Activated T-cell treated with anti-CD3 and anti-CD28 coated beads for 4 hours (primary cell): ENCODE measurements at places on chromosomes 5 and 9.

GRCh38 chr5:39058178-39058921, 15.8 kb downstream of the RICTOR start:
- no peak for DNase-seq

- no peak for DNase-seq
Observed at GRCh38 chr5:10902145-10902544, 141.1 kb upstream of the DAP start.

DNA sequence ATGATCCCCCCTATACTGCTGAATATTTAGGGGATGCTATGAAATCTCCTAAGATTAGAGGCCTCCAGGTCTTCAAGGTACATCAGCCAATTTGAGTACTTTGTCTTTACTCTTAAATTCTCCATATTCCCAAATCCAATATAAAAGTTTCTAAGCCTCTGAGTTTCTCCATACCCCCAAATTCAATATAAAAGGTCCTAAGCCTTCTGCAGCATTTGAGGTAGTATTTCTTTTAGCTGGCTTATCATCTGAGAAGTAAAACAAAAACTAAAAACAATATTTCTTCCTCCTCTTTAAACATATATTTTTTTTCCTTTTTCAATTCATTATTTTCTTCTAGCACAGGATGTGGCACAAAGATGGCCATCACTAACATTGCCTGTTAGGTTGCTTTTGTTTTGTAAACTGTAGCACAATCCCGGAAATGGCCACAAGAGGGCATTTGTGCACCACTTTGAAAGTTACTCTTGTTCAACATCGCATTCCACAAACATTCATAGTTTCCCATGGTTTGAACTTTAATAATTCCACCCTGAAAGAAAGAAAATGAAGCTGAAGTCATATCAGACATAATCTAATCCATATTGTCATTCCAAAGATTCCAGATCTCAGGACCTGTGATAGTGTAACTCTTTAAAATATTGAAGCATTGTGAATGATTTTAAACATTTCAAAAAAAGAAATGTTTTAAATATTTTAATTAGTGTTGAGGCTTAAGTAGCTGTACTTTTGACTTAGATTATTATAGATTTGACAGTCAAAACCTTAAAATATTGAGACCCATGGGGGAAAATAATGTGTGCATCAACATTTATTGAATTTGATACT, 21.0 kb upstream of the SCGB3A2 start:
- peak; percentile 13 for DNase-seq

GRCh38 chr5:156582193-156582598, 255.2 kb downstream of the SGCD start:
- no peak for DNase-seq

DNA sequence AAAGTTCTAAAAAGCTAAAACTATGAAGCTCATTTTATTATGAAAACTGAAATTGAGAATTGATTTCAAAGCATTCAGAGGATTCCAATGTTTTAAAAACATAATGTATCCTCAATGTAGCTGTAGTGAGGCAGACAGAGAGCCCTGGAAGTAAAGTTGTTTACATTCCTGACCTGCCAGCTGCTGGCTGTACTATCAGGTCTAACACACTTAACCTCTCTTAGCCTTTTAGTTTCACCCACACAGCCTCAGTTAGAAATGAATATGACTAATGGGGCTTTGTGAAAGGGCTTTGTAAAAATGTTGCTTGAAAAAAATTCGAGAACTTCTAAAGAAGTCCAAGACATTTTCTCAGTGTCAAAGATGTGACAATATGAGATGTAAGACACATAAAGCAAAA, 122.6 kb downstream of the FBXL17 start:
- no peak for DNase-seq

DNA sequence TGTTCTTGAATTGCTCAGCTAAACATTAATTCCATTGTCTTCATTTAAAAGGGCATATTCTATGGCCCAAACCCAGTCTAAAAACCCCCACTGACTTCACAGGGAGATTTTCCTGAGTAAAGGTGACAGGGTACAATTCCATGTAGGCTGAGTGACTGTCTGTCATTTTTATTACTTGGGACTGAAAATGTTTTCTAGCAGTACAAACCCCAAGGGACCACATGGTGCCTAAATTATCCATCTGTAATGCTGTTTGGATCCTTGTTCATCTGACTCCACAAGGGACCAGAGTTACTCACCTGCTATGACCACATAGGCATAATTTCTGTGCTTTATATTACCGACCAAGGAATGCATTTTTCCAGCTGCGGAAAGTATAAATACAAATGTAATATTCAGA, 349.1 kb downstream of the ZNF608 start:
- DNase-seq, result no peak

DNA sequence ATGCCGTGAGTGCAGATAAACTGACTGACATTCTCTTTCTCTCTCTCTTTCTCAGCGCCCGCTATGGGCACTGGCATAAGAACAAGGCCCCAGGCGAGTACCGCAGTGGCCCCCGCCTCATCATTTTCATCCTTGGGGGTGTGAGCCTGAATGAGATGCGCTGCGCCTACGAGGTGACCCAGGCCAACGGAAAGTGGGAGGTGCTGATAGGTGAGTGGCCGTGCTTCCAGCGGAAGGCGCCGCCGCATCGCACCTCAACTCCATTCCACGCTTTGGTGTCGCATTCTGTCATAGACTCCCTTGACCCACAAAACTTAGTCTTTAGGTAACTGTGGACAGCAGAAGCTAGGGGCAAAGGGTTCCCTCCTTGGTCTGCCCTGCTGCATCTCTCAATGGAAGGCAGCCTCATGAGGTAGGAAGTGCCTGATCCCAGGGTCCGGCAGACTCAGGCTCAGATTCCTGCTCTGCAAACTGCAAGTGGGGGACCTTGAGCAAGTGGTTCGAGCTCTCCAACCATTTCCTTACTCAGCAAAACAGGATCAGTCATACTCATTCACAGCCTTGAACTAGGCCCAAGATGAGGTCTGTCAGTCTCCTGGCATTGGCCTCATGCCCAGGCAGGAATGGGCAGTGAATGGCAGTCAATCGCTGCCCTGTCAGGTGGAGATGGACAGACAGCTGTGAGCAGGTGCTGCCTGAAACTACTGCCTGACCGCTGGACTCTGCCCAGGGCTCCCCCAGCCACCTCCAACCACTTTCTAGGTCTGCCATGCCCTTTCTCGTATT, 24.2 kb upstream of the CFAP157 start:
- no peak for DNase-seq

GRCh38 chr5:87524217-87524616, 111.5 kb upstream of the CCNH start:
- DNase-seq, result no peak

GRCh38 chr5:79069488-79070349, at the start of the genes BHMT2 and DMGDH:
TSS of gene BHMT2 (plus strand) at chr5:79069767. CDS start at chr5:79069783, 16 bp downstream.
TSS of gene DMGDH (minus strand) at chr5:79069674. CDS start at chr5:79069620, 54 bp downstream.
- DNase-seq, result no peak

DNA sequence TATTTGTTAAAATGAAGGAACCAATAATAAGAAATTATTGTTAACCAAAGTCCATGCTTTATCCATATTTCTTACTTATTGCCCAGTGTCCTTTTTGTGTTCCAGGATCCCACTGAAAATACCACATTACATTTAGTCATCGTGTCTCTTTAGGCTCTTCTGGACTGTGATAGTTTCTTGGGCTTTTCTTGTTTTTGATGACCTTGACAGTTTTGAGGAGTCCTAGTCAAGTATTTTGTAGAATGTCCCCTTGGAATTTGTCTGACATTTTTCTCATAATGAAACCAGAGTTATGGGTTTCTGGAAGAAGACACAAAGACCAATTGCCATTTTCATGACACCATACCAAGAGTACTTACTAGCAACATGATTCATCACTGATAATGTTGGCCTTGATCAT, 13.6 kb upstream of the COMMD10 start:
- no peak for DNase-seq

DNA sequence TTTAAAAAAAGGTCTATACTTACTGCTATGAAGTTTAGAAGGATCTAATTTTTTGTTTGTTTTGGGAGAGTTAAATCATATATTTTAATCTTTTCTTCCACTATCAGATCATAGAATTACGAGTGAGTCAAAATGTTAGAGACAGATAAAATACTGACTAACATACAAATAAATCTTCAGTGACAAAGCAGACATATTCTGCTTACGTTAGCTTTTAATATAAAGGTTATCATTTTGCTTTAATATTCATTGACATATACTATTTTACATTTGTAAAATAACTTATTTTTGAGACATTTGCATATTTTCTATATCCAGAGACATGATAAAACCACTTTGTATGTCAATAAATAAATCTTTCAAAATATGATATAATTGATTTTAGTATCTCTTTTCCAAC, 64.6 kb upstream of the GABRA1 start:
- DNase-seq, result no peak

DNA sequence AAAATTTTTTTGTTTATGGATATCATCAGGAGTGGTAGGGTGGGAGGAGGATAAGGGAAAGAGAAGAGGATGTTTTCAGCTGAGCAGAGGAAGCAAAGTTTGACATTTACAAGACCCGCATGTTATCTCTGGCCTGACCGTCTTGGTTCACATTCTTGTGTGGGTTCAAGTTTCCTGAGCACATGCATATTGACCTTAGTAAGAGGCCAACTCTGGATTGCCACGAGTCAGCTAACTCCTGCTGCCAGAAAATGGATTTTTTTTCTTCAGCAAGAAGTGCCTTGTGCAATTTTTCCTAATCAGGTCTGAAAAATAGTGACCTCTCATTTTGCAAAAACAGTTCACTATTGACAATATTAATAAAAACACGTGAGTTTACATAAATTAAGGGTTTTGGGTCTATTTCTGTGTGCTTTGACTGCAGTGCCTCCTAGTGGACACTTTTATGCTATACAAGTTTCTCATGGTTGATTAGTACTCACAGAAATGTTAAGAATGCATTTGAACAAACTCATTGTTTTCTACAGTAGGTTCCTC, 27.1 kb upstream of the BASP1 start:
- DNase-seq, result no peak

GRCh38 chr5:120139039-120139438, 325.1 kb upstream of the PRR16 start:
- no peak for DNase-seq

DNA sequence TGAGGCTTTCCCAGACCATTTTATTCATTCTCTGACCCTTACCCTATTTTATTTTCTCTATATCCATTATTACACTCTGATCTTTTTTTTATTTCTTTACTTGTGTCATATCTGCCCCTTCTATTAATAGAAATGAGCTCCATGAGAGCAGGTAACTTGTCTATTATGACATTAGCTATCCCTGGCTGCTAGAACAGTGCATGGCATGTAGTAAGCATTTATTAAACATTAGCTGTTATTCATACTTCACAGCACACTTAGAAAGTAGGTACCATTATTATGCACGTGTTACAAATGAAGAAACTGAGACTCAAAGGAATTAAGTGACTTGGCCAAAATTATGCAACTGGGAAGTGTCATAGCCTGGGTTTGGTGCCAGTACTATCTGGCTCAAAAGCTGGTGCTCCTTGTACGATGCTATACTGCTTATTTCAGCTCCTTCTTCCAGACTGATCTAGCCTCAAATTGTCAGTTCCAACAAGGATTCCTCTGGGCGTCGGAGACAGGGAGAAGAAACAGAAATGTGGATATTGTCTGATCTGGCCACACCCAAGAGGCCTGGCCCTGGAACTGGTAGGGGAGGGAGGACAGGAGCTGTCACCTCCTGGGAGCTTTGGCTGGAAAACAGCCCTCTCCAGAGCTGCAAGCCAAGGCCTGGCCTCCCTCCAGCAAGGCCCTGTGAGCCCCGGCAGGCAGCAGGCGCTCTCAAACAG, 10.8 kb upstream of the NIPAL4 start:
- DNase-seq, result no peak

GRCh38 chr5:81425569-81425968, 31.6 kb upstream of the ACOT12 start:
- DNase-seq, result no peak

- DNase-seq, result no peak
Observed at GRCh38 chr5:96493219-96493790, 60.3 kb upstream of the PCSK1 start.

DNA sequence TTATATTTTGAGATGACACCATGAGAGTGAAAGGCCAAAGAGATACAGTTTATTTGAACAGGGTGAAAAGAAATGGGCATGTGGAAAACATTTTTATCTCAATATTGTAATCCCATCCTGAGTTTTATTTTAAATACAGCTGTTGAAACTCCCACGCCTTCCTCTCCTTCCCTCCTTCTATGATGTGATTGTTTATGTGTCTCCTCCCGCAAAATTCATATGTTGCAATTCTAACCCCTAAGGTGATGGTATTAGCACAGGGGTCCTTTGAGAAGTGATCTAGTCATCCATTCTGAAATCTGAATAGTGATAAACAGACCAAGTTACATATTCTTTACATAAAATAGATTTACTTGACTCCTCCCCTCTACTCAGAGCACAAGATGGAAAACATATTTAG, 1275.4 kb upstream of the C9orf72 start:
- DNase-seq, result no peak

GRCh38 chr9:123360161-123361085, 4.4 kb downstream of the CRB2 start:
- DNase-seq, result no peak

- DNase-seq, result no peak
Observed at GRCh38 chr5:137847687-137848086, 20.0 kb upstream of the MYOT start.

DNA sequence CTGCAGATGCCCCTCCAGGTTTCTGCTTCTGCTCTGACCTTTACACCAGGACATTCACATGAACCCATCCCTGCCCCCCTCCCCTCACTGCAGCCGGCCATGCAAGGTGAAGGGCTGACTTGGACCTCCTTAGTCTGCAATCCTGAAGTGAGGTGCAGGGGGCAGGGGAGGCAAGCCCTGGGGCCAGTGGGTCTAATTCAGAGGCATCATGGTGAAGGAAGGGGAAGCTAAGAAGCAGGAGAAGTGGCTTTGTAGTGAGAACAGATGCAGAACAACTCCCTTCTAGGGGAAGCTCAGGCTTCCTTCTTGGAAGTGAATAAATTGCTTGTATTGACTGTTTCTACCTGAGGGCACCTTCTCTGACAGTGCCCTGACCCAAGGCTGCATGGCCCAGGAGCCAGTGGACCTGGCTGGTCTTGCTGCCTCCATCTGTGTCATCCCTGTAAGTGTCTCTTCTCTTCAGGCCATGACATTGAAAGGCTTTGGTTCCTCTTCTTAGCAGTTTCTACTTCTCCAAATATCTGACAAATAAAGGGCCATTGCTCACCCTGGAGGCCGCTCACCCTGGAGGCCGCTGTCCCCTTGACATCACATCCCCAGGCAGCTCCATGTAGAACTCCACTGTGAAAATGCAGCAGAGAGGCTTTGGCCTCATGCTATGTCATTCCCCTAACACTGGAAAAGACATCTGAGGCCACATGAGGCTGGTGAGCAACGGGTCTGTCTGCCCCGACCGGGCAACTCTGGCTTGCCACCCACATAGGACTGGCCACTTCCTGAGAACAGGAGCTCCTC, 55.3 kb downstream of the GADD45G start:
- no peak for DNase-seq

- no peak for DNase-seq
Observed at GRCh38 chr9:115209601-115210306, 91.8 kb upstream of the TNC start.

GRCh38 chr9:21801683-21802417, 586 bp upstream of the MTAP start:
- no peak for DNase-seq

DNA sequence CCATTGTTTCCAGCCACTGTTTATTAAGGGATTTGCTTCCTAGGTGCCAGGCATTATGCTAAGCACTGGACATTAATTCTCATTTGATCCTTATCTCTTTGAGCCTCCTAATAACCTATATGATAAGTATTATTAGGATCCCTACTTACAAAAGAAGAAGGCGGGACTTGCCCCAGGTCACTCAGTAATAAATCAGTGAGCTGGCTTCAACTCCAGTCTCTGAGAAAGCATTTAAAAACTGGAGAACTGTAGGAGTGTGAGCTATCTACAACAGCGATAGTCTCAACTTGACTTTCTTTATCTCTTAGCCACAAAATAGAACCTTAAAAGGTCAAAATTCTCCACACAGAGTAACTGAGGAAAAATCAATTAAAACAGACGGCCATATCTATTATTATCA, 155.0 kb downstream of the GNAQ start:
- no peak for DNase-seq
